ENCODE measurements at places on chromosomes 4 and X.

- no peak for DNase-seq
These were observed 339.5 kb downstream of the GPAT3 start for GRCh38 chr4:83875437-83875836.

DNA sequence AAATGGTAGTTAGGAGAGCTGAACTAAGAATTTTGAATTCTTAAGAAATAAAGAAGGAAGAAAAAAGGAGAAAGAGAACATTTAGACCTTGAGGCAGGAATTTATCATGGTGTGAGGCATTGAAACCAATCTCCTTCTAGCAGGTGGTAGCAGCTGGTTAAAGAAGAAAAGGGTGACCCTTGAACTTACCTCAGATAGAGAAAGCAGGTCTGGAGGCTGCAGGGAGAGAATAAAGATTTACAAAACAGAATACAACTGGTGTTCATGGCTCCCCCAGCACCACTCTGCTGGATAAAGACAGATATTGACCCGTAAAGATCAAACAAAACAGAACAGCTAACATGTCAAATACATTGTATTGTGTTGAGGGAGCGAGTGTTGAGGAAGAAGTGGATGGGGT, 56.0 kb downstream of the NCAPG start:
- DNase-seq, result no peak

DNA sequence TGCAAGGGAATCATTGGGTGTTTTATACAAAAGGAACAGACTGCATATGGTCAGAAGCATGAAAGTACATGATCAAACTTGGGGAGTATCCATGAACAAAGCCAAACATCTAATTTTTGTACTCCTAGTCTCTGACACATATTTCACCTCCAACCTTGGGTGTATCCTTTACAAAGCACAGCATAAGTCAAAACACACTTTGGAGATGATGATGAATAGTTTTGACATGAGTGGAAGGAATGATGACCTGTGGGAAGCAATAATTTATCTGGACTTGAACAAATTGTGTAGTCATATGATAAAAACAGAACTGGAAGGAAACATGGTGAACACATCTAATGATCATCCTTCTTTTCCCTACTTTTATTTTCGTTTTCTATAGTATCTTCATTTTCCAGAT, 108.7 kb upstream of the PLS3 start:
- DNase-seq, result no peak

DNA sequence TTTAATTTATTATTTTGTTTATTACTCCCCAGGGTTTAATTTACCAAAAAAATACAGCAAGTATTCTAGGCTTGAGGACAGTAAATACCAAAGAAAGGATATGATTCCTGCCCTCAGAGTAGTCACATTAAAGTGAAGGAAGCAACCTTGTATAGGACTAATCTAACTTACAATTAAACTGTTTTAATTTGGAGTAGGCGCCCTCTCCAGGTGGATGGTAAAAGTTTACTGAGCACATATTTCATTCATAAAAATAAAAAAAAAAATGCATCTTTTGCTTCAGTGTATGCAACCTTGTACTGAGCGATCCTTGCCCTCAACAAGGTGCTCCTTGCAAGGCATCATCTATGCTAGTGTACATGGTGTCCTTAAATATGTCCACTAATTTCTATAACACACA, 72.0 kb upstream of the MAGEB16 start:
- no peak for DNase-seq

All from activated T-helper 1 cell treated with Interleukin-2 at 50 U/mL for 16 hours (primary cell).